Mucosa of gallbladder (tissue), 1 donor: ENCODE measurements at places on chromosomes 12 and 14. TPM values are rescaled to one million over a fixed set of nuclear protein-coding genes. Genes with fewer than 3 reads are reported as not detected.
A peak's percentile ranks its signal among the peaks of the same experiment; 100 is the strongest.

DNA sequence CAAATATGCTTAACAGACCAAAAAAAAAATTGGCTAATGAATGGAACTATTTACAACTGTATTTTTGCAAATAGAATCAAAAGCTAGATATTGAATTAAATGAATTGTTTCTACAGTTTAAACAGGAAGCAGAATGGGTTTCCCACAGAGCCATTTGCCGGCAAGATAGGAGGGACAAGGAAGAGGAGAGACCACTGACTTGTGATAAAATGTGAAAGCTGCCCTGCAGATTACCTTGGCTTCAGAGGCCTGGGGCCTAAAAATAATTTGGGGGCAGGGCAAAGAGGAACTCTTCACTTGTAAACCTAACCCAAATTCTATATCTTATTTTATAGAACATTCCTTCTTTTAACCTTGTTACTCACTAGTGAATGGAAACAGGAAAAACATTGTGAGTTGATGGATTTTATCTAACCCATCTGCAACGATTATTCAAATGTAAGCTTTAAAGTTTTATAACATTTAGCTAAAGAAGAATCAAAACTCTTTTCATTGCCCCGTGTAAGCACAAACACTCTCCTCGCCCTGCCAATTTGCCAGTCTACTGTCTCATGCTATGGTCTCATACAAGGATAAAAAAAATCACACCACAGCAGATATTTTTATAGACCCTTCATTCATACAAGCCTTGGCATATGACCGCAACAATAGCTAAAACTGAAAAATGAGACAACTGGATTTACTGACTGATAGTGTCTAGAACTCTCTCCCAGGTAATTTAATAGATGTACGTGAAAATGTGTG is 49.5 kb upstream of the MDM1 start:
- DNase-seq: no peak

NINJ2 gene
- 1.7 TPM for total RNA-seq

FSCB gene
- not detected for total RNA-seq

GRCh38 chr14:95477411-95478269 is 38.8 kb downstream of the SYNE3 start:
- DNase-seq: no peak

- peak; percentile 34 for DNase-seq
Observed at GRCh38 chr14:96424109-96424989, 32.4 kb downstream of the AK7 start.

HCAR1 gene
- 0.20 TPM for total RNA-seq

DNA sequence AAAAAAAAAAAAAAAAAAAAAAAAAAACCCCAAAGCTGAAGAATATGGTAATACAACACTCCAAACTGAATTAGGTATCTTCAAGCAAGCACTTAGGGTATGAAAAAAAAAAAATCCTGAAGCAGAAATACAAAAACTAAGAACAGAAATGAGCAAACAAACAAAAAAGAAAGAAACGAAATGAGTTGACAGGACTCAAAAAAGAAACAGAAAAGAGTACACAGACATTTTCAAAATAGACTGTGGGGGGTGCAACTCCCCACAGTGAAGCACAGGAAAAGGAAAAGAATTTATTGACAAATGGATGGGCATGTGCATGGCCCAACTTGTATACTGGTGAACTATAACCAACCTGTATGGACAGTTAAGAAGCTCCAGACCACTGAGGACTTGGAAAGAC is 24.6 kb downstream of the RPS6KA5 start:
- DNase-seq: no peak

GPR132 gene
- 3.7 TPM for total RNA-seq

FKBP3 gene
- total RNA-seq: 39.0 TPM

DNA sequence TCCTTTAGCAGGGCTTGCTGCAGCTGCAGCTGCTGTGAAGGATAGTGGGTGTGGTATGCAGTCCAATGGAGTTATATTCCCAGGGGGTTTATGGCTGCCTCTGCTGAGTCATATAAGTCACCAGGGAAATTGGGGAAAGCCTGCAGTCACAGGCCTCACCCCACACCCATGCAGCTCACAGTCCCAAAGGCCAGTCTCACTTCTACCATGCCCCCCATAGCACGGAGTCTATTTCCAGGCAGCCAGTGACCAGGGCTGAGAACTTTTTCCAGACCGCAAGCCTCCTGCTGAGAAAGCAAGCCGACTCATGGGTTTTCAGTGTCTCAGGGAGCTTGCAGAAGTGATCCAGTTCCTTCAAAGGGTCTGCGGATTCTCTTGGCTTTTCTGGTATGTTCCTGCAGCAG is 322.4 kb upstream of the CLEC14A start:
- DNase-seq: no peak
